ENCODE measurements at places on chromosomes 2 and 18. TPM values are rescaled to one million over a fixed set of nuclear protein-coding genes. Genes with fewer than 3 reads are reported as not detected.

DNA sequence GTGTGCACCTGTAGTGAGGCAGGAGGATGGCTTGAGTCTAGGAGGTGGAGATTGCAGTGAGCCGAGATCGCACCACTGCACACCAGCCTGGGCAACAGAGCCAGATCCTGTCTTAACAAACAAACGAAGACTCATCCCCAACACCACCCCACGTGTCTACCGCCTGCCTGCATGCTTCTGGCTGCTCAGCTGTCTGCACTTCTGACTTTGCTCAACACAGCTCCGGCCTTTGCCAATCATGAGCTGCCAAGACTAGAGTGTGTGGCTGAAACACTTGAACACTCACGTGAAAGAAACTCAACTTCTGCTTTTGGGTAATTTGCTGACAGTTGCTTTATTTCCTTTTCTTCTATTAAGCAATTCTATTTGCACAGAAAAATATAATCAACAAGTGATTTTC is 32.1 kb upstream of the SP3 start:
- H3K36me3 ChIP-seq, result no peaks in the 10 kb centered on the region
- peaks cover 8% of the 10 kb centered on the region for H3K27me3 ChIP-seq
- H3K4me3 ChIP-seq, result no peak overlapping the region
- peaks cover 2% of the 10 kb centered on the region for H3K4me1 ChIP-seq

GRCh38 chr2:241936457-241937133 is 67.1 kb downstream of the RTP5 start:
- H3K4me3 ChIP-seq, result no peak overlapping the region
- no peaks in the 10 kb centered on the region for H3K27me3 ChIP-seq
- DNase-seq, result no peak
- H3K36me3 ChIP-seq, result no peaks in the 10 kb centered on the region
- no peak overlapping the region for H3K27ac ChIP-seq

GRCh38 chr2:66255136-66255535 is 179.8 kb upstream of the MEIS1 start:
- no peaks in the 10 kb centered on the region for H3K27me3 ChIP-seq
- no peak overlapping the region for H3K4me3 ChIP-seq
- no peaks in the 10 kb centered on the region for H3K4me1 ChIP-seq
- no peak for DNase-seq

- H3K27ac ChIP-seq, result no peak overlapping the region
- H3K27me3 ChIP-seq, result no peaks in the 10 kb centered on the region
These were observed 92.0 kb downstream of the SS18 start for GRCh38 chr18:25998461-25998860.

GRCh38 chr18:70382017-70382416 is 93.2 kb downstream of the SOCS6 start:
- H3K27ac ChIP-seq, result no peak overlapping the region
- DNase-seq, result no peak
- H3K27me3 ChIP-seq, result no peaks in the 10 kb centered on the region
- no peak overlapping the region for H3K4me3 ChIP-seq
- H3K36me3 ChIP-seq, result no peaks in the 10 kb centered on the region
- H3K4me1 ChIP-seq, result peaks cover 23% of the 10 kb centered on the region

GRCh38 chr2:42513252-42513918 is 19.6 kb upstream of the KCNG3 start:
- no peaks in the 10 kb centered on the region for H3K36me3 ChIP-seq
- no peaks in the 10 kb centered on the region for H3K4me1 ChIP-seq
- no peak overlapping the region for H3K4me3 ChIP-seq
- H3K27ac ChIP-seq, result no peak overlapping the region
- no peaks in the 10 kb centered on the region for H3K27me3 ChIP-seq

The MOGAT1 gene
- polyA plus RNA-seq, result not detected

The GCFC2 gene
- polyA plus RNA-seq, result 11.3 TPM

Data from fibroblast of lung (primary cell).